ENCODE measurements at places on chromosomes 7 and 10.

DNA sequence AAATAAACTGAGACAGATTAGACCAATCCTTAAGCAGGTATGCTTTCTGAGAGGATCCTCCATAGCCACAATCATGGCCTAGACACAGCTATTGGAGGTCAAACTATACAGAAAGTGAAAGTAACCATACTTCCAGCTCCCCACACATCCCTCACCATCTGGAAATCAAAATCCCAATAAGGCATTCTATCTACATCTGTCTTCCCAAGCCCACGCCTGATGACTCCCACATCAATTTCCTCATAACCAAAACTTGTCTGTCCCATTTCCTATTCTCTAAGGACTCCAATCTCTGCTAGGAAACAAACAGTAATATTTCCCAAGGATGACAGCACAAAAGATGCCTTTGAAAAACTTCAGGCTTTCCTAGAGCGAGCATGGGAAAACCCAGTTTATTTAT, 247.3 kb upstream of the HPS1 start:
- DNase-seq, result no peak

DNA sequence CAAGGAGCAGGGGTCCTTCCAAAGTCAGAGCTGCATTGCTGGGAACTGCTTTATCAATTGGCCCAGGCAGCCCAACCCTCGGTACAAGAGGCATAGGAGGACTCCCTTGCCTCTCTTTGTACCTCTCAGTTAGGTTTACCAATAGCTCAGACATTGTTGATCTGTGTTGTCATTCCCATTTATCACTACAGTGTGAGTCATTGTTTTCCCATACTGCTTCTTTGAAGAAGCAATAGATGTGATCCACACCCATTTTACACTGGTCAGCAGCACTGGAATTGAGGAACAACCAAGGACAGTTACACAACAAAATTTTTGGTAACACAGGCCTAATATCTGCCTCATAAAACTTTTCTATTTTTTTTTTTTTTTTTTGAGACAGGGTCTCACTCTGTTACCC, 307.2 kb downstream of the SNX13 start:
- DNase-seq, result no peak

DNA sequence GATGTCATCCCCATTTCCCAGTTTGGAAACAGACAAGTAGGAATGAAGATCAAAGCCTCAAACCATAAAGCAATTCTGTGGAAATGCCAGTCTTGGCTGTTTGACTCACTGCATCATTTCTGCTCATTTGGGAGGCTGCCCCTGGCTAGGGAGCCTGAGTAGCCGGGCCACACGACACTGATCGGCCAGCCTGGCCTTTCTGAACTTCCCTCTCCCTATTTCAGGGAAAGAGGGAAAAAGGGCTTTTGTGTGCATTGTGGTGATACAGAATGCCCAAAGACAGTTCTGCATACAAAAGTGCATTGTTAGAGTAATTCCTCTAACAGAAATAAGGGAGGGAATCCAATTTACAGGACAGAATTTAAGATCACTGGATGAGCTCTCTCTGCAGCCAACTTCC, 41.7 kb upstream of the OPALIN start:
- DNase-seq, result no peak

- no peak for DNase-seq
Measured at GRCh38 chr10:100894033-100894432, 18.7 kb upstream of the SLF2 start.

DNA sequence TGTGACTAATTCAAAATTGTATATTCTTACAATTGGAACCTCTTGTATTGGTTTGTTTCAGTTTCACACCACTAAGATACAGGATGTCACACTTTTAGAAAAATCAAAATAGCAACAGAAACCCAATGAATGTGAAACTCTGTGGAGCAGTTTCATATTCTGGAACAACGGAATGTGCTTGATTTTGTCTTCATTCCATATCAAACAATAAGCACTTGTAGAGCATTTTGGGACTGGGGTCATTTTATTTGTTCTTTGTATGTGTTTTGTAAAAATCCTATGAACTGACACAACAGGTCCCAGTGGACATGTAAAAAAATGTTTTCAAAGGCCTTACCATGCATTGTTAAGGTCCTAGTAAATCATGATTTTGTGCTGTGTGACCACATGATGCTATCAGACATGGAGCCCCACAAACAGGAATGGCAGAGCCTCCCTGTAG, 123.1 kb downstream of the DKK1 start:
- DNase-seq, result no peak

GRCh38 chr10:126475074-126475691, 86.9 kb upstream of the ADAM12 start:
- peak; percentile 17 for DNase-seq

- no peak for DNase-seq
Measured at GRCh38 chr7:117085769-117086463, 132.6 kb downstream of the ST7 start.

DNA sequence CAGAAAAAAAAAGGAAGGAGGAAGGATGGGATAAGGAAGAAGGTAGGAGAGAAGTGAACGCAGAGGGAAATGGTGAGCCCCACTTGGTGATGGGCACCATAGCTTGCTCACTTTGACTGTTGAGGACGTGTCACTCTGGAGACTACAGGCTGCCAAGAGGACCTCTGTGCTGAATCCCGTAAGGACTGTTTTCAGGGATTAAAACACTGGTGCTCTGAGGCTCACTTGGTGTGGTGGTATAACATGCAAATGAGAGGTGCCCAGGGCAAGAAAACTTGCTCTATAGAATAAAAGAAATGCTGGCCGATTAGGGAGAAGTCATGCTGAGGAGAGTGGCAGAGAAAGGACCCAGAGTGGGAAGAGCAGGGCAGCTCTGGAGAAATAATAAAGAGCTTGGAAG, 5.3 kb upstream of the IL2RA start:
- no peak for DNase-seq

GRCh38 chr7:137360087-137360679, 16.6 kb upstream of the PTN start:
- DNase-seq, result no peak

DNA sequence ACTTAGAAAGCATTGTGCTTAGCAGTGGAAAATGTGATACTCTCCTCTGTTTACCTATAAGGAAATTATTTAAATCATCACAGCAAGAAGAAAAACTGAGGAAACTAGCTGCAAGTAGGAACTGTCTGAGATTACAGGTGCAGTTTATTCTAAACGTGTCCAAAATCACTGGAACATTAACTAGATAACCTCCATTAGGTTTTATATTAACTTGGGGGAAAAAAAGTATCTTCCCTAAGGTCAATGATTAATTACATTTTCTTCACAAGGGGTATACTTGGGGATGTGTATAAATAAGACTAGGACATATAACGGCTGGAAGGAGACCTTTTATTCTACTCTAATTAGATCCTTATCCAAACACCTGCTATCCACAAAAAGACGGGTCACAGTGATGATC, 3.7 kb downstream of the GOT1 start:
- DNase-seq, result no peak

DNA sequence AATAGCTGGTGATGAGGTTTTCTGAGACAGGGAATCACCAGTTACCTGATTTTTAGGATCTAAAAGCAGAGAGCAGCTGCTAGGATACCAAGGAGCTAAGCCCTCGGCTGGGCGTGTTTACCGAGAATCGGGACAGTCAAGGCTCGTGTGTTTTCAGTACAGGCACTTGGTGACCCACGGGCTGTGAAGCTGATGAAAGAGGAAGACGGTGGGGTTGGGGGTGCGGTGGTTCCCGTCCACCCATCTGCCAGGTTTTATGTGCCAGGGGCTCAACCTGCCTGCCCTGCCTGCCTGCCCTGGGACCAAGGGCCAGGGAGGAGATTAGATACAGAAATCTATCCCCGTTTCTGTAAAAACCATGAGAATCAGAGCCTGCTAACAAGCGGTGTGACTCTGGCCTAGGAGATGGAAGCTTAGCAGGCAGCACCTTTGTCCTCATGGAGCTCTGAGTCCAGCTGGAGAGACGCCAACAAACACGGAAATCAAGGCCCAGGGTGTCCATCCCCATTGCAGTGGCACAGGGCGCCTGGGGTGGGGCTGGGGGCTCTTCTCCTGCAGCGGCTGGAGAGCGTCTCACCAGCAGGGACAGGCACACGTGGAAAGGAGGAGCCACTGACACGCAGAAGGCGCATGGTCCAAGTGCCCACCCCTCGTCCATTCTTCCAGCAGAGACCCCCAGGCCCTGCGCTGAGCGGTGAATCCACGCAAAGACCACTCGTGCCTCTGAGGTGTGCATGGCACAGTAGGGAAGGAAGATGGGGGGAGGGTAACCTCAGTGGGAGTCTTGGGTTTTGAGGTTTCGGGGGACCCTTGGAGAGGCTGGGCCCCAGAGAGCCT, 265.0 kb upstream of the TCERG1L start:
- DNase-seq, result no peak

DNA sequence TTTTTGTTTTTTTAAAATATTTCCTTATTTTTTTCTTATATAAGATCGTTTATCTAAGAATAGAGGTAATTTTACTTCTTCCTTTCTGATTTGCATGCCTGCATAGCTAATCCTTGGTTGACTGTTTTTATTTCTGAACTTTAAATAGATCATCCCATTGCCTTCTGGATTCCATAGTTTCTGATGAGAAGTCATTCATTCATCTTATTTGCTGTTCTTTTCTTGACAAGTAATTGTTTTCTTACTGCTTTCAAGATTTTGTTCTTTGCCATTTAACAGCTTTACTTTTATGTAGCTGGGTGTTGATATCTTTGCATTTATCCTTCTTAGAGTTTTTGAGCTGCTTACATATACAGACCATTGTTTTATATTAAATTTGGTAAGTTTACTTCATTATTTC, 437.9 kb downstream of the SDK1 start:
- no peak for DNase-seq

- DNase-seq, result no peak
Measured at GRCh38 chr7:123151443-123151842, 48.3 kb downstream of the SLC13A1 start.

- no peak for DNase-seq
Measured at GRCh38 chr7:25569765-25570164, 341.5 kb upstream of the NPVF start.

- DNase-seq, result no peak
Measured at GRCh38 chr10:75547391-75548298, 116.2 kb downstream of the LRMDA start.

DNA sequence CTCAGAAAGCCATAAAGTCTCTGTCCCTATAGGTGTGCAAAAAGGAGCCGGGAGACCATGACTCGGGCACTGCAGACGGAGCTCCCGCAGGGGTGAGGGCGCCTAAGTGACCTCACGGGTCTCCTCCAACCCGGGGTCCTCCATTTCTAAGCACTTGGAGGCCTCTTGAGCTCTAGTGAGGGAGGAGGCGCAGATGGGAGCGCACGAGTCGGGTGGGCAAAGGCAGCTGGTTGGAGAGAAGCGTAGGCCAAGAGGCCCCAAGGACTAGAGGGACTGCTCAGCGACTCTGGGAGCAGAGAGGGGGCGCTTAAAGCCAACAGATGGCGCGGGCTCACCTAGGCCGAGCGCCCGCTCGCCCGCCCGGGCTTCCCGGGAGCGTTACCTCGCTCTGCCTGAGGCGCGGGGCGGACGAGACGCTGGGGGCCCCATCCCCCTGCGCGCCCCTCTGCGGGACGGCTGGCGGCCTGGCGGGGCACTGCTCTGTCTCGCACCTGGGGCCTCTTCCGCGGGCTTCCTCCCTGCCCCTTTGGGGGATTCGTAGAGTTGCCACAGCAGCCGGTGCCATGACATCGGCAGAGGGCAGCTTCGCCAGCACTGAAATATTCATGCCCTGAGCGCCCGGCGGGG, 523 bp upstream of the CDH23 start:
- DNase-seq, result peak; percentile 66

DNA sequence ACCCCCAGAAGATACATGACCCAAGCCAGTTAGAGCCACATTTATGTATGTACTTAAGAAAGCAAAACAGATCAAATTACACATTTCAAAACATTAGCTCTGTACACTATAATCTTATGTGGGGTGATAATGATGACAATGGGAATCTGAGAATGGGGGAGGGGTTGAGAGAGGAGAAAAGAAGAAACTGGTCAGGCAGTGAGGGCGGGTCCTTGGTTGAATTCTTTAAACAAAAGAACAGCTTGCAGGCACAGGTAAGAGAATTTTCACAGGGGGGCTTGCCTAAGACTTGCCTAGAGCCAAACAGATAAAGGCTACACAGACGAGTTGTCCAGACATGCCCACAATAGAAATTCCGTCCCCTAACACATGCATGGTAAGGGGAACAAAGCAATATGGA, 76.8 kb upstream of the PTER start:
- DNase-seq, result no peak

DNA sequence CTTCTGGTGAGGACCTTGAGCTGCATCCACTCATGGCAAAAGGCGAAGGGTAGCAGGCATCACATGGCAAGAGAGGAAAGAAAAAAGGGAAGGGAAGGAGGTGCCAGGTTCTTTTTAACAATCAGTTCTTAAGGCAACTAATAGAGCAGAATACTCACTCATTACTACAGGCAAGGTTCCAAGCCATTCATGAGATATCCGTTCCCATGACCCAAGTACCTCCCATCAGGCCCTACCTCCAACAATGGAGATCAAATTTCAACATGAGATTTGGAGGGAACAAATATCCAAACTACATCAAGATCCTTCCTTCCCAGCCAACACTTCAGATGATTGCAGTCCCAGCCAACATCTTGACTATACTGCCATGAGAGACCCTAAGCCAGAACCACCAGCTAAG, 38.9 kb upstream of the YAE1 start:
- DNase-seq, result no peak

DNA sequence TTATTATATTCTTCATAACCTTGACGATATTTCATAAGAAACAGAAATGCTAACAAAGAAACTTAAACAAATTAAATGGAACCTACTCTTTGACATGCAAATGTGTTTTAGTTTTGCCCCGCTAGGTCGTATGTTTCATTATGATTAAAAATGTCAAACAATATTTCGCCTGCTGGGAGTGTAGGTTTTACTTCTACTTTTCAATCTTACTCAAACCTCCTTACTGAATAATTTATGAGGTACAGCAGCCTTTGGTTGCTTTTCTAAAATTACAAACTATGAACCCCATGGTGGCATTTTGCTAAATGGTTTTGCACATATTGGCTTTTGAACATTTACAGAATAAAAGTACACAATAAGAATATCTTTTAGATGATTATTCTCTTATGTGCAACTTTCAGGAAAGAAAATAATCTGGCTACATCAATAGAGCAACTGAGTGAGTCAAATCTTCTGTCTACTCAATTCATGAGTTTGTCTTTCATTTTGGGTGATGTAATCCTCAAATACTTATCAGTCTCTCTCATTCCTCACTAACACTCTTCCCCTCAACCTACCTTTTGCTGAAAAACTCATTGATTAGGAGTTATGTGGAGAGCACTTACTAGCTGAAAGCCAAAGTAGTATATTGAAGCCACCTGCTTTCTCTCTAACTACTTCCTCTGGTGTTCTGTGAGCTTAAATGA, 1226.4 kb downstream of the XPNPEP1 start:
- no peak for DNase-seq
